Panc1 (cell line): ENCODE measurements at places on chromosomes 6 and 20.

- DNase-seq = no peak
Measured at GRCh38 chr6:158854214-158855101, 35.3 kb upstream of the EZR start.

DNA sequence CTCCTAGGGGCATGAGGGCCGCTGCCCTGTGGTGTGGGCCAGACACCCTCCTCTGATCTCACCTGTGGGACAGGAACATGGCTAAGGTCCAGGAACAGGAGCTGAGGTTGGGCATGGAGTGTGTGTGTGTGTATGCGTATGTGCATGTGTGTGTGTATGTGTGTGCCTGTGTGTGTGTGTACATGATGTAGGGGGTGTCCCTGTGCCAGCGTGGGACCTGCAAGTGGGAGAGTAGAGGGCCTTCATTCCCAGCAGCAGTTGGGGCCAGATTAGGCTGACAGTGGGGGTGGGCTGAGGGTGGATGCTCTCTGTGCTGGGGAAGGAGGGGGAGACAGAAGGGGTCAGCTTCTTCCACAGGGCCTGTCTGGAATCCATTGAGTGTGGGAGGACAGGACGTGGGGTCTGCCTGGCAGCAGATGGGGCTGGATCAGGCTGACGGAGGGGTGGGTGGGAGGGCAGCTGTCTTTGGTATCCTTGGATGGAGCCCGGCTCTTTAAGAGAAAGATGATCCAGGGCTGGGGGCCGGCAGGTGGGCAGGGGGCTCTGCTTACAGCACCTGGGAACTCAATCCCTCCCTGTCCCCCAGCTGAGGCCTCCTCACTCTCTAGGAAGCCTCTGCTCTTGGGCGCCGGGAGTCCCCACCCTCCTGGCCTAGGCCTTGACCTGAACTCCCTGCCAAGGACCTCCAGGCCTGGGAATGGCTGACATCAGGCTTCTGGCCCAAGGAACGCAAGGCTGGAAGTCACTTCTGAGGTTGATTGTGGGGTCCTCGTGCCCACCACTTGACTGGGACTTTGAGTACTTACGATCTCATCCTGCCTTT lies 44.0 kb downstream of the SPDEF start:
- no peak for DNase-seq

DNA sequence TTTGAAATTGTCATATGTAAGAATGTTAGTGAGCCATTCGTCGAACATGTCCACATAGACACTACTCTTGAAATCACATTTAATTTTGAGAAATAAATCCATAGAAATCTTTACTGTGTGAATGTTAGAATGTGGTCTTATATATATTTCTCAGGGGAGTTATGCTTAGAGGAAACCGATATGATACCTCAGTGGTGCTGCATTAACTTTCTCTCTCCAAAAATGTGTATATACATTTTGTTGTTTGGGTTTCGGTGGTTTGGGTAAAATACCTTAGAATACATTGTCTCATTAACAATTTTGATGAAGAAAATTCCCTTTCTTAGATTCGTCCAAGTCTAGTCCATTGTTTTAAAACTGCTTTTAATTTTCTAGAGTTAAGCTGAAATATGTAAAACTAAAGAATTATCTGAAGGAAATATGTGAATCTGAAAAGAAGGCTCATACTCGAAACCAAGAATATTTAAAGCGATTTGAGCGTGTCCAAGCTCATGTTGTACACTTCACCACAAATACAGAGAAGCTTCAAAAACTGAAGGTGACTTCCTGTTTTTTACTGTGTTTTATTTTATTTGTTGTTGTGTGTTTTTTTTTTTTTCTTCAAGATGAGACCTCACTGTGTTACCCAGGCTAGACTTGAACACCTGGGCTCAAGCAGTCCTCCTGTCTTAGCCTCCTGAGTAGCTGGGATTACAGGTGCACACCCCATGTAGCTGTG lies 10.3 kb downstream of the KIZ start:
- no peak for DNase-seq

- no peak for DNase-seq
Measured at GRCh38 chr6:148450866-148451265, 108.2 kb downstream of the SASH1 start.

GRCh38 chr6:134640975-134641429 lies 308.9 kb downstream of the ALDH8A1 start:
- peak; percentile 70 for DNase-seq

DNA sequence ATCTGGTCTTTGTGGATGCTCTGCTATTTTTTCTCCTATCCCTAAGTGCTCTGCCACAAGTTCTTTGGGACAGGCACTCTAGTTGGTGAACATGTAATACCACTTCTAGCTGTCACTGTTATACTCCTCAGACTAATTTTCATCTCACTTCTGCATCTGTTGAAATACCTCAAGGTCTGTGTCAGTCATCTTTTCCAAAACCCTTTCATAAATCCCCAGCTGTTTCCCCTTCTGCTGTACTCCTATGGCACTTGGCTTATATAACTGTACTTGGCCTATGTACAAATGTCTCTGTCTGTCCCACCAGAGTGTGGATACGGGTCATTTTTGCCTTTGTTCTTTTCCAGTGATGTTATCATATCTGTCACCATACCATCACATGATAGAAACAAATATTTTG lies 124.2 kb downstream of the FHL5 start:
- DNase-seq = no peak

DNA sequence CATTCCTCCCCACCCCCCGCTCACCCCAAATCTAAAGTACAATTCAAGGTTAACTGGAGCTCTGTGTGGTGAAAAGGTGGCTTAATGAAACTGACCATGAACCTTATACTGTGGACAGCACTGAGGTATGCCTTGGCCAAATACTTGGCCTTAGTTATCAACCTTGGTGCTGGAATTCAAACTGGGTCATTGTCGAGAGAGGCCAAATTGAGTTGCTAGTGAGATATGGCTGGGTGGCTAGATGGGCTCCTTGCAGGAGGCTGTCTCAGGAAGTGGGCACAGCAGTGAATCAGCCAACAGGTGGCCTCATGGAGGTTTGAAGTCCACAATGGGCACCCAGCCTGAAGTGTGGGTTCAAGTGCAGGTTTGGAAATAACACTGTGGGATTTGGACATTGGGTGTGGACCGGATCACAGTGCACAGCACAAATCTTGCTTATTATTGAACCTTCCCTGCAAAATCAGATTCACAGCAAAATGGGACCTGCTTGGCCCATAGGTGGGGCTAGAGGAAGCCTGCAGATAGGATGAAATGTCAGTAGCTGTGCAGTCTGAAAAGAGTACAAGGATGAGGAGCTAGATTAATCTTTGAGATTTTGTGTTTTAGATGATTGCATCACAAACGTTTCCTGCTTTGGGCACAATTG lies 5.6 kb upstream of the BTBD3 start:
- DNase-seq = no peak

GRCh38 chr20:22572491-22572890 lies 11.9 kb downstream of the FOXA2 start:
- no peak for DNase-seq

DNA sequence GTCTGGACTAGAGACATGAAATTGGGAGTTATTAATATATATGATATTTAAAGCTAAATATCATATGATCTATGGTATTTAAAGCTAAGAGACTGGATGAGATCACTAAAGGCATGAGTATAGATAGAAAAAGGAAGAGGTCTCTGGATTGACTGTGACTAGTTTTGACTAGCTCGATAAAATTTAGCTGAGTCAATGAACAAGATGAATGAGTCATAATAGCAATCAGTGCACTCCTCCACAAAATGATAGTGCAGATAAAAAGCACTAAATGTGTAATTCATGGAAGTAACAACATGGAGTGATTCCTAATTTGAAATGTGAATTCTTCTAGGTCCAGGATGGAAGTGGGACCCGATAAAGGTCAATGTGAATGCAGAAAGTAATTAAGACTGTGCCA lies 127.4 kb downstream of the PFDN4 start:
- no peak for DNase-seq

GRCh38 chr6:53302678-53303360 lies 45.9 kb downstream of the ELOVL5 start:
- DNase-seq = no peak

- DNase-seq = no peak
Measured at GRCh38 chr6:2796861-2797260, 31.7 kb downstream of the WRNIP1 start.

DNA sequence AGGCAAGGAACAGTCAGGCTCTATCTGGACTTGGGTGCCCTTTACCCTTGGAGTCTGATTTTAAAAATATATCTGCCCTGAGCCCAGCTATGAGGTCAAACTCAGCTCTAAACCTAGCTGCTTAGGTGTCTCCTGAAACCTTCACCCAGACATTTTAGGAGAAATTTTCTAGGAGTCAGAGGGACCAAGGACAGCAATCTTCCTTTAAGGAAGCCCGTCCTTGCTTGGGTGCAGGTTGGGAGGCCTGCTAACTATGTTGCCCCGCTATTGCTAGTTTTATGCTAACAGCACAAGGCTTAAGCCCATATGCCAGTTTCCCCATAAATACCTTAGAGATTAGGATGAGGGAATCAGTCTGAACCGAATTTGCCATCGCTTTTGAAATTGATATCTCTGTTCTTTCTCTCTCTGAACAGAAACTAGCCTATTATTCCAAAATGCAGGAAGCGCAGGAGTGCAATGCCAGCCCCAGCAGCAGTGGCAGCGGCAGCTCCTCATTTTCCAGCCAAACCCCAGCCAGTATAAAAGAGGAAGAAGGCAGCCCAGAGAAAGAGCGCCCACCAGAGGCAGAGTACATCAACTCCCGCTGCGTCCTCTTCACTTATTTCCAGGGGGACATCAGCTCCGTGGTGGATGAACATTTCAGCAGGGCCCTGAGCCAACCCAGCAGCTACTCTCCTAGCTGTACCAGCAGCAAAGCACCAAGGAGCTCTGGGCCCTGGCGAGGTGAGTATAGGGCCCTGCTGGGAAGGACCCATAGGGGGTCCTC lies 2.6 kb downstream of the VGLL2 start:
- no peak for DNase-seq

GRCh38 chr6:82680192-82680591 lies 316.6 kb downstream of the TPBG start:
- no peak for DNase-seq

DNA sequence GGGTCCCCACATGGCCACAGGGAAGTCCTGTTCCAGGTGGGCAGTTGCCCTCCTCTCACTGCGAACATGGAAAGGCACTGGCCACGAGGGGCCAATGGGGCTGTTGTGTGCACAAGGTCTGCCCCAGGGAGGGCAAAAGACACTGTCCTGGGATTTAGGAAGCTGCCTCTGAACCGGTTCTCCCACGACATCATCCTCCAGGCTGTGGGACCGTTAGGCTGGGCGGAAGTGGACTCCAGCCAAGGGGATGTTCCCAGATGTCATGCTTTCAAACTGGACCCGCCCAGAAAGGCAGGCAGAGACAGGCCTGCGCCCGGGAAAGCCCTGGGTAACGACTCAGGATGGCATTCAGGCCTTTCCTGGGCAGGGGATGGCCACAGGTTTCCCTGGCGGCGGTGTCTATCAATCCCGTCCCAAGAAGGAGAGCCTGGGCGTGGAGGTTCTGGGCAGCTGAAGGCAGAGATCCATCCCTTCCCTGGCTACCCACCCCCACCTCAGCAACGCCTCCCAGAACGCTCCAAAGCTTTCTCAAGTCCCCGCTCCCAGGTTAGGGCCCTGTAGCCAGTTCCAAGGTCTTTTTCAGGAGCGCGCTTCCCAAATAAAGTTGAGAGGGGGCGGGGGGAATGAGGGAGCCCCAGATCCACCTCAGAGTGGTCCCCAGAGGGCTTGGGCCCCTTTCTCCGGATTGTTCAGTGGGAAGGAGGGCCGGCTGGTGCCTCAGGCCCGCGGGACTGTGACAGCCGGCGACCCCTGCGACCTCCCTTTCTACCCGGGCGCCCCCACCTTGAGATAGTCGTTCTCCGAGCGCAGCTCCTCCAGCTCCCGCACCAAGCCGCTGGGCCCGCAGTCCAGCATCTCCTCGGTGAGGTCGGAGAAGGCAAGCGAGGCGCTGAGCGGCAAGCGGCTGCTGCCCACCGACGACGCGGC lies 13.8 kb upstream of the TLDC2 start:
- peak; percentile 58 for DNase-seq

DNA sequence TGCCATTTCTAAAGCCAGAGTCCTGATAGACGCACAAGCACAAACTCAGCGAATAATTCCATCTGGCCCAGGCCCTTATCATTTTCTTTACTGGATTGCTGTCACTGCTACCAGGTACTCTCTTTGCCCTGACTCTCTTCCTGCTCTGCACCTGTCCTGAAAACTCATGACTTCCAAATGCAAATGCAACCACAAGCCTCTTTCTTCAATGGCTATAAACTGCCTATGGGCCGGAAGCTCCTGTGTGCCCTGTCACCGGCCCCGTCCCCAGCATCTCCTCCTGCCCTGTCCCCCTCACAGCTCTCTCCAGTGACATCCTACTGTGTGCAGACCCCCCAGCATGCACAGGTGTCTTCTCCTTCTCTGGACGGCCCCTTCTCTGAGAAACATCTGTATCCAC lies 302.6 kb downstream of the GMDS start:
- no peak for DNase-seq
